Fibroblast of skin of left biceps (primary cell): ENCODE measurements at places on chromosomes 1 and 21.

DNA sequence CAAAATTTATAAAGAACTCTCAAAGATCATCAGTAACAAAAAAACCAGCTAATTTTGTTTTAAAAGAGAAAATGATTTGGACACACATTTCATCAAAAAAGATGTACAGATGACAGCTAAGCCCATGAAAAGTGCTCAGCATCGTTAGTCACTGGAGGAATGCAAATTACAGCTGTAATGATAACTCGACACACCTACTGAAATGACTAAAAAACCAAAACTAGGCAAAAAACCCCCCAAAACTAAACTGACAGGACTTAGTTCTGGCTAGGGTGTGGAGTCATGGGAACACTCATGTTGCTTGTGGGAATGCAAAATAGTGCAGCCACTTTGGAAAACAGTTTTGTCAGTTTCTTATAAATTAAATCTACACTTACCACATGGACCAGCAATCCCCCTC is 59.5 kb downstream of the CNIH3 start:
- no peak for DNase-seq

GRCh38 chr1:185914089-185914488 is 179.9 kb downstream of the HMCN1 start:
- no peak for DNase-seq

DNA sequence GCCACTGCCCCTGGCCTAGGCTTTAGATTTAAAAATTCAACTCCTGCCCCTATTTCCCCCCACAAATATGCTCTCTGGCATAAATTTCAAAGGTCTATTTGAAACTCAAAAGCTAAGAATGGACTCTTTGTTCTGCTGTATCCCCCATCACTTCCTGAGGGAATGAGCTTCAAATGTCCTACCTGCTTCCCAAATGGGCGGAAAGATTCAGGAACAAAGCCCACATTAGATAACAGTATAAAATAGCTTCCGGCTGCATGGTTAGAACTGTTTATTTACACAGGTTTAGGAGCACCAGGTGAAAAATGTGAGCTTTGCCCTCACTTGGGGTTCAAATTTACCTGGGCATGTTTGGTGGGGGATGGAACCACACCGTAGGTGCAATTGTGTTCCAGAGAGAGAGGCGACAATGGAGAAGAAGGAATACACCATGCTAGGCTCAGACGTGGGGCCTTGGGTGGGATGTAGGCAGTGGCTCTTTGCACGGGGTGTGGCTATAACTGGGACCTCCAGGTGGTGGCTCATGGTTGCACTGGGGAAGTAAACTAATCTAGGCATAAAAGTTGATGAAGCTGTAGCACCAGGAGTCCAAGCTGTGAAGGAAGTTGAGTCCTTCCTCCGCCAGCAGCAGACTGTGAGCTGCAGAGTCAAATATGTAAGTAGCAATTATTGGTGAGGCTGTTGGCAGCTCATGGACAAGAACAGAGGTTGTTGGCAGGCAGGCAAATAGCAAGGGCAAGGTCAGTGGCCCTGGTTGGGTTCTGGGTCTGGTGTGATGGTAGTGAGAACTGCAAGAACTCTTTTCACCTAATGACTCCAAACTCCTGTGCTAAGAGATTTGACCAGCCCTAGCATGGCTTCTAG is 41.5 kb upstream of the SRSF10 start:
- DNase-seq, result no peak

- DNase-seq, result no peak
These were observed at the start of gene CCDC28B for GRCh38 chr1:32200226-32201010. Gene CCDC28B, plus strand, starts transcription at chr1:32200595. Its CDS starts 1,341 bp downstream, at chr1:32201936.

GRCh38 chr1:58741678-58742553 is 41.9 kb downstream of the JUN start:
- DNase-seq, result no peak

GRCh38 chr1:204858363-204858821 is 12.3 kb upstream of the NFASC start:
- DNase-seq, result no peak

DNA sequence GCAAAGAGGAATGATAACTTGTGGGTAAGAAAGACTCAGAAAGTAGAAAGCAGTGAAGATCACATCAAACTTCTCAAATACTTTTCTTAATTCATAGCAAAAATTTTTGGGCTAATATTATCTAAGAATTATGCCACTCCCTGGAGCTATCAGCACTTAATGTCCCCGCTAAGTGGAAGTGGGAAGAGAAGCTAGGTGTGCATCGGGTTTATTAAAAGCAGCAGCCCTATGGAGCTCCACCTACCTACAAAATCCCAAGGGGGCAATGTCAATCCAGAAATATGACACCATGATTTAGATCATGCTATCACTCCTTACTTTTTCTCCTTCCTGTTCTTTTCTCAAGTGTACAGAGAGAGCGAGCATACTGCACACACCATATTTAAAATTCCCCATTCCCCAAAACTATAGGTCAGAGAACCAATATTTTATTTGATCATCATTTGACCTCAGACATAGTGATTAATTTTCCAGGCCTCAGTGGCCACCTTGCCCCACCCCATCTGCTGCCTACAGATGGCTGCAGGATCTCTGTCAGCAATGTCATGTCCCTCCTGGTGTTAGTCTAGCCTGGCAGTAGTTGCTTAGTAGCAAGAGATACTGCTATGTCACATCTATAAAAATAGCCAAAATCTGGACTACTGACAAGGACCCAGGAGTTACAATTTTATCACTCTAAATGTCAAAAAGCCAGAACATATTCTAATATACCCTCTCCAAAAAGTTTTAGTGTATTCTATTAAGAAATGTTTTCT is 66.6 kb downstream of the MAP3K21 start:
- DNase-seq, result no peak

GRCh38 chr1:85692730-85693314 is 15.4 kb downstream of the ZNHIT6 start:
- peak; percentile 41 for DNase-seq

DNA sequence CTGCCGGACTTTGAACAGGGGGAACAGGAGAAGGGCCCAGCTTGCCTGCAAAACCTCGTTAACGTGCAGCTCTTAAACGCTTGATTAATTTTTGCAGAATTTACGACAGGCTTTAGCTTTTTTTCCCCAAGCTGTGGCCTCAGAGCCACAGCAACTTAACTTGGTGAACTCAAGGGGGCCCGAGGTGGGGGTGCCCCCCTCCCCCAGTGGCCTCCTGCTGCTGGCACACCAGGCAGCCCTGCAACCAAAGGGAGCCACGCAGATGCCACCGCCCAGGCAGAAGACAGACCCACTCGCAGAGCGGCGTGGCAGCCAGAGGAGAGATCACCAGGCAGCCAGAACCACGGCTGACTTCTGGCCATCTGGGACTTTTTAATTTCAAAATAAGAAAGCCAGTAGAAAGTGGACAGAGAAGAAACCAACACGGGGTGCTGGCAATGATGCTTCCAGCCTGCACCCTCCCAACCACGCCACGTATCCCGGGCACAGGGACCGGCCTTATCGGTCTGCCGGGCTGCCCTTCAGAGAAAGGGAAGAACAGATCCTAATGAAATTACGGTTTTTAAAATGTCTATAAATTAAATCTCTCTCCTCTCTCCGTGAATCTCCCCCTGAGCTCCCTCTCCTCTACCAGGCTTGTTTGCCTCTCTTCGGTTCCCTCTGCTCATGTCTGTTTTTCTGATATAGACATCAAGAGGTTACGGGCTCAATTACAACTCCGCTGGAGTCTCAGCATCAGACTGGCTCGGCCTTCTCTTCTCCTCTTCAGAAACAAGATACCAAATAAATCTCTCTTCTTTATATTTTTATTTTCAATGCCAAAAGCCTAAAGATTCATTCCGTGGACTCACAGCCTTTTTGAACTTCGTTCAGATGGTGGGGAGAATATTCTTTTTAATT is 6.4 kb downstream of the CASZ1 start:
- no peak for DNase-seq

GRCh38 chr1:53653200-53653575 is 85.8 kb downstream of the GLIS1 start:
- no peak for DNase-seq

DNA sequence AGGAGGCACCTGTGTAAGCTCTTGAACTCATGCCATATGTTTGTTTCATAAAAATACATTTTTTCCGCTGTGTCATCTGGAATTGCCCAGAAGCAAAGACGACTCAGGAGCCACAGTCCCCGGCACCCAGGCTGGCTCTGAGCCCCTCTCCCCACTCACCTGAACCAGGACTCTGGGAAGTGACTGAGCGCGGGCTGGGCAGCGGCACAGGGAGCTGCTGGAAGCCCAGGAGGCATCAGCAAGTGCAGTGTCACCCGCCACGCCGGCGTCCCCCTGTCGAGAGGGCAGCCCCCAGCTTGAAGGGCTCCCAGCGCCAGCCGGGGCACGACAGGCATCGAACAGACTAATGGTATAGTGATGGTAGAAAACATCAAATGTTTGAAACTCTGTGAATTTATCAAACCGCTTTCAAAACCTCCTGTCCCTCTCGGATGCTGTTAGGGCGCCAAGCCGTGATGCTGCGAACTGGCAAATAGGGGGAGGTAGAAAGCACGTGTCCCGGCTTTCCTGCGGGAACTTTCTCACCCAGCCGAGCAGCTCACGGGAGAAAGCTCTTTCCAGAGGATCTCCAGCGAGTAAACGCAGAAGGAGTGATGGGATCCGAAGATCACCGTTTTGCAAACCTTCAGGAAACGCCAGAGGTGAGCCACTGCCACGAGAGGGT is 57.8 kb upstream of the COL18A1 start:
- DNase-seq, result no peak

GRCh38 chr1:4587721-4588120 is 66.7 kb upstream of the AJAP1 start:
- DNase-seq, result no peak

- peak; percentile 71 for DNase-seq
These were observed 87.8 kb downstream of the PRKAB2 start for GRCh38 chr1:147084273-147085096.

DNA sequence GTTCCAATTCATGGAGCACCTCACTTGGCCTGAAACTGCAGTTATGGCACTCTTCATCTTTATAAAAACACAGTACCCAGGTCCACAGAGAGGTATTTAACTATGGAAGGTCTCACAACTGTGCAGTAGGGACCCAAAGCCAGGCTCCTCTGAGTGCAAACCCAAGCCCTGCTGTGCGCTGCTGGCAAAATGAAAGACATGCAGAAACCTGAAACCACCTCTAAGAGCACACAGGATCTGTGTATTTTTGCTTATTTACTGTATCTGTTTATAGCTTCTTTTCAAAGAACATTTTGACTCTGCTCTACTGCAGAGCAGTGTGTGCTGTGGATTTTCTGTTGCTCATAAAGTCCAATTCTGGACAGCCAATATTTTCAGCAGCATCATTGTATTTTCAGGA is 166.6 kb downstream of the DSCAM start:
- no peak for DNase-seq

DNA sequence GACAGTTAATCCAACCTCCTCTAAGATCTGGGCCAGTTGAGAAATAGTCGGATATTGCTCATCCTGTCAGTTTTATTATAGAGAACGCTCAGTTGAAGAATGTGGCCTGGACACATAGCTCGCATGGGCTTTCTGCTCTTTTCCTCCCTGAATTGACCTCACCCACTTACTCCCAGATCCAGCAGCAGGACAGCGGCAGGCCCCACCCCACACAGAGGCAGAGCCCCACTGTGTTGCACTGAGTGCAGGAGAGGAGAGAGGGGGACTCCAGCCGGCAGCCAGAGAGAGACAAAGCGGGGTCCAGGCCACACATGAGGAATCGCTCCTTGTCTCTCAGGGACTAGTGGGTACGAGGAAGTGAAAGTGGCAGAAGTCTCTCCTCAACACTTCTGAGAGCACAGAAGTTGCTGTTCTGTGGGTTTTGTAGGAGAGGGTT is 78.6 kb downstream of the LAMC1 start:
- no peak for DNase-seq

- no peak for DNase-seq
These were observed 50.9 kb downstream of the ACBD6 start for GRCh38 chr1:180451504-180451903.

DNA sequence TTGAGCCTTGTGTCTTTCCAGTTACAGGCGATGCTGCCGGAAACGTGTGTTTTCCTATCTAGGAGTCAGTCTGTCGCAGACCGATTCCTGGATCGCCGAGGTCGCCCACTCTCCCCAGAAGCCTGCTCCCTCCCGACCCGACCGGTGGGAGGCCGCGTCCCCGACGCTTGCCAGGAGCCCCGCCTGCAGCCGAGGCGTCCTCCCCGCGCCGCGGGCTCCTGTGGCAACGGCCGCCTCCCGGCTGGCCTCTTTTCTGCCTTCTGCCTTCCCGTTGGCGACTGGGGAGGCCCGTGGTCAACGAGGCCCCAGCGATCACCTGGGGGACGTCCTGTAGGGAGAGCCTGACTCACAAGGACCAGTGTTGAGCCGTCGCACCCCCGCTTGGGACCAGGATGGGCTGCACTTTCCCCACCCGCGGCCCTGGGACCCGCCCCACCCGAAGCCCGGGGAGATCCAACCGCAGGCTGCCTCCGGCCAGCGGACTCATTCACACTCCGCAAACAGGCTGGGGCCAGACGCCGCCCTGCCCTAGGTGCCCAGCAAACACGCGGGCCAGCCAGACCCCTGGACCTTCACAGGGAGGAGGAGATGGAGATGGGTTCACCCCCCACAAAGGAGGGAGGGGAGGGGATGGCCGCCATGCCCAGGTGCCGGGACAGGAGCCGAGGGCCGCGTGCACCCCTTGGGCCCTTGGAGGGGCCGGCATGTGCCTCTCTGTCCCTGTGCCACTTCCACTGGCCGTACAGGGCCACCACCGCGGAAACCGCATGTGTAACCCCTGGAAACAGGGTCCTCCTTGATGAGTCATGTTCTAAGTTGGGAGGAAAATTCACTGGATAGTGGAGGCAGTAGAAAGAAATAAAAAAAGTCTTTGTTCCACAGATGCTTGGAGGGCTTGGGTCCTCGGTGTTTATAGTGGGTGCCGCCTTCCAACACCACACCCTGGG is 7.2 kb upstream of the COL6A1 start:
- DNase-seq, result no peak

GRCh38 chr1:96487971-96488370 is 233.6 kb upstream of the PTBP2 start:
- DNase-seq, result no peak

GRCh38 chr21:27759820-27760219 is 792.9 kb upstream of the ADAMTS5 start:
- no peak for DNase-seq

GRCh38 chr1:17912491-17912890 is 157.4 kb downstream of the ACTL8 start:
- no peak for DNase-seq

DNA sequence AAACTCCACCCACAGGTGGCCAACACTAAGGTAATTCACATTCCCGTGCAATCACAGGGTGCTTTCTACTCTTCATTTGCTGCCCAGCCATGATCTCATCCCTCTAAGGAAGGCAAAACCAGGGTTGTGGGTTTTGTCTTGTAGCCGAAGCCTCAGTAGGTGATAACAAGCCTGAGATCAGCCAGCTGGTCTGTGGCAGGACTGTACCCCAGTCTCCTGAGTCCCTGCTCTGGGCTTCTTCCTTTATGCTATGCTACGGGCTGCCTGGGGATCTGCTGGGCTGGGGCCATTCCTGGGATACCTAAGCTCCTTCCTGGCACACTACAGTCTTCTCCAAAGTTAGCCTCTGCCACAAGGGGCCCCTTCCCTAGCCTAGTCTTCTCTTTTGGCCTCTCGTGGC is 9.8 kb downstream of the PPFIA4 start:
- no peak for DNase-seq

DNA sequence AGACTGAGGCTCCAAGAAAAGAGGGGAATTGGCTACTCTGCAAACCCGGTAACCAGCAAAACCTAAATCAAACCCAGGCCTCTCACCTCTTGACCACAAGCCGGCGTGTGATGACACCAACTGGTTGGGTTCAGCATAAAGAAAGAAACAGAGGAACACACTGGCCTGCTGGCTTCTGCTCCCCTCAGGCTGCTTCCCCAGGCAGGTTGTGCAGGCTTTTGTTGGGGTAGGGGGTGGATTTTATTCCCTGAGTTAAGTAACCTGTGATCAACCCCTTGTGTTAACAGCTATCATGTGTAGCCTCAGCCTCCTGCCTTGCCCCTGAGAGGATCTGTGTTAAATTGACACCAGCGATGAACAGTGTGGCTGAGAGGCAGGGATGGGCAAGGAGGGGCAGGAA is 111.6 kb upstream of the ZBTB40 start:
- no peak for DNase-seq
